ENCODE measurements at places on chromosomes 3 and 15. TPM values are rescaled to one million over a fixed set of nuclear protein-coding genes. Genes with fewer than 3 reads are reported as not detected.

ECE2 gene
- total RNA-seq: not detected

PRR23B gene
- total RNA-seq: not detected

PEAK1 gene
- total RNA-seq: 13.7 TPM

TGM5 gene
- under 0.01 TPM for total RNA-seq

RARRES1 gene
- 0.81 TPM for total RNA-seq

CSK gene
- 118 TPM for total RNA-seq

SLC9C1 gene
- 0.54 TPM for total RNA-seq

STARD5 gene
- 4.3 TPM for total RNA-seq

ALDH1A2 gene
- not detected for total RNA-seq

ACP3 gene
- 0.27 TPM for total RNA-seq

AHSG gene
- total RNA-seq: not detected

ZWILCH gene
- 4.8 TPM for total RNA-seq

COL6A5 gene
- total RNA-seq: 0.54 TPM

LYZL4 gene
- not detected for total RNA-seq

CYP11A1 gene
- not detected for total RNA-seq

SEMA6D gene
- under 0.01 TPM for total RNA-seq

CCDC9B gene
- 4.6 TPM for total RNA-seq

NPAP1 gene
- total RNA-seq: under 0.01 TPM

TRH gene
- total RNA-seq: 6.5 TPM

AADACL2 gene
- total RNA-seq: not detected

SYNM gene
- total RNA-seq: under 0.01 TPM

NMNAT3 gene
- total RNA-seq: 28.8 TPM

VPS8 gene
- 36.6 TPM for total RNA-seq

KCNH8 gene
- 0.54 TPM for total RNA-seq

GABRG3 gene
- not detected for total RNA-seq

RBPMS2 gene
- 0.27 TPM for total RNA-seq

CHSY1 gene
- 23.4 TPM for total RNA-seq

VWA5B2 gene
- under 0.01 TPM for total RNA-seq

PIF1 gene
- 0.27 TPM for total RNA-seq

PRSS50 gene
- under 0.01 TPM for total RNA-seq

CLRN1 gene
- not detected for total RNA-seq

SPTSSB gene
- total RNA-seq: under 0.01 TPM

A4GNT gene
- not detected for total RNA-seq

NRROS gene
- total RNA-seq: 118 TPM

RTP1 gene
- not detected for total RNA-seq

SYNPR gene
- under 0.01 TPM for total RNA-seq

CFAP100 gene
- total RNA-seq: not detected

ASB14 gene
- not detected for total RNA-seq

TNNC1 gene
- total RNA-seq: 0.54 TPM

SMCO1 gene
- total RNA-seq: not detected

MAGEL2 gene
- 0.27 TPM for total RNA-seq

EFHB gene
- total RNA-seq: not detected

RFT1 gene
- 14.0 TPM for total RNA-seq

C3orf62 gene
- total RNA-seq: 3.2 TPM

MYLK gene
- total RNA-seq: 11.3 TPM

C2CD4A gene
- under 0.01 TPM for total RNA-seq

XCR1 gene
- total RNA-seq: not detected

SLC9A9 gene
- total RNA-seq: 9.7 TPM

PLA2G4E gene
- not detected for total RNA-seq

GNL3 gene
- 22.6 TPM for total RNA-seq

EPHA6 gene
- not detected for total RNA-seq

UBR1 gene
- total RNA-seq: 13.2 TPM

CATSPER2 gene
- total RNA-seq: 3.2 TPM

CCDC39 gene
- total RNA-seq: not detected

Measured in hematopoietic multipotent progenitor cell (in vitro differentiated cells).